Motor neuron (in vitro differentiated cells): ENCODE measurements at places on chromosomes 2 and 18.
A peak's percentile ranks its signal among the peaks of the same experiment; 100 is the strongest.

DNA sequence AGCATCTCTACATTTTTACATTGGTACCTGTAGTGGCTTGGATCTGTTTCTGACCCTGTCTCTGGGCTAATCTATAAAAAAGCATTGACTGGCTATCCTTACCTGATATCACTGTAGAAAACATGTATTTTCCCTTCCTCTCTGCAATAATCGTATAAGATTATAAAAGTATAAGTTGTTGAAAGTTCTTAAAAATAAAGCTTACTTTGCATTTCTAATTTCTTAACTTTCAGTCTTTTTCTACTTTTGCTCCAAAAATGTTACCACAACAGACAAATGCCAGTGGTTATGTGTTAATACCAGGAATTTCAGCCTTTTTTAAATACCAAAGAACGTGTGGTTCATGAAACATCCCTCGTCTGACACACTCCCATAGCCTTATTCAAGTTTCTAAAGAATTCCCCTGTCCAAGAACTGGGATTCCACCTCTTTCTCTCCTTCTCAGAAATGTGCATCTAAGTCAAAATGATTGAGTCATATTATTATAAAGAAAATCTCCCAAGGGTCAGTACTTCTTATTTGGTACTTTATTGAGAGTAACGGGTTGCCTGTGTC is 28.5 kb upstream of the ACKR3 start:
- ATAC-seq: no peak

DNA sequence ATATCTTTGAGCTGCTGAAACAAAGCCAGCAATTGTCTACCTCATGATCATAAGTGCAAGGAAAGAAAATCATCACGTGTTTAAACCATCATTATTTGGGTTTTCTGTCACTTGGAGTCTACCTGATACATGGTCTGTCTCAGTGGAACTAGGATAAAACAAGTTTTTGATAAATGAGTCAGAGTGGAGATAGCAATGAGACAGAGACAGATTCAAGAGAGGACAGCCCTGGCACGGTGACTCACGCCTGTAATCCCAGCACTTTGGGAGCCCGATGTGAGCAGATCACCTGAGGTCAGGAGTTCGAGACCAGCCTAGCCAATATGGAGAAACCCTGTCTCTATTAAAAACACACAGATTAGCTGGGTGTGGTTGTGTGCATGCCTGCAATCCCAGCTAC is 93.8 kb downstream of the PMAIP1 start:
- ATAC-seq: no peak

- ATAC-seq: no peak
These were observed 685.8 kb upstream of the HS6ST1 start for GRCh38 chr2:129004485-129004884.

DNA sequence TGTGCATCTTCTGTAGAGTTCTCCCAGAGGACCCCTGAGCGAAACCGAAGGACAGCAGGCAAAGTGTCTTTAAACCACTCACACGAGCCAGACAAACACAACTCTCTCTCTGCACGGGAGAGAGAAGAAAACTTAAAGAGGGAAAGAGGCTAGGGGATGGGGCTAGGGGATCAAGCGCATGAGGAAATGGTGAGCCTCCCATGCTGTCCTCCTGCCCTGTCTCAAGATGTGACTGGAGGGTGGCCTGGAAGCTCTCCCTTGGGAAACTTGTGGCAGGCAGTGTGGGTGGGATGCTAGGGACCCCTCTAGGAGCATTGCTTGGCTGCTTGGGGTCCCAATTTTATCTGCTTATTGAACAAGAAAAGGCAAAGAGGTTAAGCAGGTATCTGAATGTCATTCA is 44.5 kb downstream of the CYP26B1 start:
- ATAC-seq: no peak

GRCh38 chr2:62307469-62308389 is 111.8 kb downstream of the B3GNT2 start:
- ATAC-seq: no peak

DNA sequence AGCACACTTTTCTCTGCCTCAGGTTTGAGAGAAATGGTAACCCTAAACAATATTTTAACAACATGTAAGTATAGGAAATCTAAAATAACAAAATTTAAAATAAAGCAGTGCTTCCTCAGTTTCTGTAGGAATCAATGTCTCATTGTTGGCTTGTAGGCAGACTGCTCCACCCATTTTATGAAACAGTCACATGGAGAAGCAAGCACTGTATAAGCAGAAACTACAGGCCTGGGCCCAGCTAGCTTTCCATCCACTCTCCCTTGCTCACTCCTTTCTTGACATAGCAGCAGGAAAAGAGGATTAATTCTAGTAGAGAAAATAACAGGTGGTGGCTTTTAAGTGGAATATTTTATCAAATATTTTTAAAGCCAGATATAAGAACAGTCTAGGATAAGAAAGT is 97.2 kb downstream of the PLEKHM3 start:
- ATAC-seq: no peak

- no peak for ATAC-seq
These were observed 4.5 kb upstream of the TOGARAM2 start for GRCh38 chr2:28976584-28976983.

GRCh38 chr2:618422-618990 is 58.7 kb downstream of the TMEM18 start:
- peak; percentile 65 for ATAC-seq

GRCh38 chr2:165745916-165746315 is 48.1 kb downstream of the GALNT3 start:
- peak; percentile 73 for ATAC-seq

DNA sequence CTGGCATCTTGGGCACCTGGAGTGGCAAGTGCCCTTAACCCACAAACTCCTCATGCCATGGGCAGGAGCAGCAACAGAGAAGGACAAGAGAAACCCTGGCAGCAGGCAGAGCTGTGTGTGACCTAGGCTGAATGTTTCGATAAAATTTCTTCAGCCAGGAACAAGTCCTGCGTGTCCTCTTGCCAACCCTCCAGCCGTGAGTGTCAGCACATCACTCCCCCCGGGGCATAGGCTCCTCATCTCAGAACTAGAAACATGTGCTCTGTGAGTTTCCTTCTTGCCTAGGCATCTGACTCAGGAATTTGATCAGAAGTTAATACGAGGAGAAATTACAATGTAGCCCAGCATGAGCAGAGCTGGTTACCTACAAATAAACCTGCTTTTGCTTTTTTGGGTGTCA is 2.2 kb downstream of the ABCG8 start:
- peak; percentile 51 for ATAC-seq

DNA sequence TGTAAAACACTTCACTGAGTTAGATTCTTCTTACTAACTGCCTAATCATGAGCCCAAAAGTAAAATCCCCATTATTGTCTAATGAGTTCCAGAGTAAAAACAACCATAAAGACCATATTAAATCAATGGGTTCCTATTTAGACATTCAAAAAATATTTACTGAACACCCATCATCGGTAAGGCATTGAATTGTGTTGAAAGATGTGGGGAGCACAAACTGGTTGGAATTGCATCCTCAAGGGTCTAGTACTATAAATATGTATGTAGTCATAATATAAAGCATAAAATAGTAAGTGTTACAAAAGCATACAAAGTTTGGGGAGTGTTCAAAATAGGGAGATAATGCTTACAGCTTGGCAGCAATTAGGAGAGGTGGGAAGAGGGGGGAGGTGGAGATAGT is 3.0 kb upstream of the MARCHF4 start:
- no peak for ATAC-seq

DNA sequence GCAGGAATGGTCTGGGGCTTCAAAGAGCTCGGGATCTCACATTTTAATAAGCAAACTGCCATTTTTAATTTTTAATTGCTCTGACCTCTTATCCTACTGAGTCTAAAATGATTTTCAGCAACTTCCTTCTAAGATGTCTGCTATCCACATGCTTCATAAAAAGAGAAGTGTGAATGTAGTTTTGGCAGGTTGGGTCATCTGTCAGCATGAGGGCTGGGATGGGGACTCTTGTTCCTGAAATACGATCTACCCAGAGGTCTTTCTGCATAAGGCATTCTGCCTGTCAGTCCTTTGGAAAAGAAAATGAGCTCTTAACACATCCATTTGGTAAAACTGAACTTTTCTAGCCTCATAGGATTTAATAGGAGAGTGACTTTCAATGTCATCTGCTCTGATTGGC is 252.8 kb upstream of the APCDD1 start:
- ATAC-seq: no peak

- ATAC-seq: no peak
These were observed 27.2 kb upstream of the BBS5 start for GRCh38 chr2:169452080-169452479.

GRCh38 chr18:11994703-11995444 is 13.6 kb downstream of the IMPA2 start:
- ATAC-seq: peak; percentile 30

DNA sequence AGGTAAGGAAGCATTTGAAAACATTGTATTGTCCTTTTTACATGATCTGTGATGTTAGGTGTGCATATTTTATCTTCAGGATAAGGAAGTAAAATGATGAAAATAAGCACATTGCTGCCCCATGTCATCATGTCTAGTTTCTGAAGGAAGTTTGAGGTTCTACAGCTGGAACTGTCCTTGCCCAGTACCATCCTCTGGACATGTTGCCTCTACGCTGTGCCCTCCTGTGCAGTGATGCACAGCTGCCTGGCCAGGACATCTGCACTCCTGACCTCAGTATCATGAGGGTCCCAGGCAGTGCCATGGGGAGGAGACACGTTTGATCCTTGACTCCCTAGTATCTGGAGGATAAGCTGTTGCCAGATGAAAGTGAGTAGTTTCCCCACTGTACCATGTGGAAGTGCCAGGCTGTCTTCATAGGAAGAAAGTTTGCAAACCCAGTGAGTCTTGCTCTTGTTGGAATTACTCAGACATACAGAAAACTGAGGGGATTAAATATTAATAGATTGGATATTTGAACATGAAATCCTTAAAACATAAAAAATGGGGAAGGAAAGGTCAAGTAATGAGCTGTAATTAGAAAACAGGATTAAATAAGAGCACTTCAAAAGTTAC is 9.5 kb downstream of the ALKAL2 start:
- no peak for ATAC-seq

GRCh38 chr2:197615016-197615652 is 60.3 kb downstream of the RFTN2 start:
- no peak for ATAC-seq

GRCh38 chr2:85266146-85267041 is 61.4 kb downstream of the TGOLN2 start:
- ATAC-seq: no peak

DNA sequence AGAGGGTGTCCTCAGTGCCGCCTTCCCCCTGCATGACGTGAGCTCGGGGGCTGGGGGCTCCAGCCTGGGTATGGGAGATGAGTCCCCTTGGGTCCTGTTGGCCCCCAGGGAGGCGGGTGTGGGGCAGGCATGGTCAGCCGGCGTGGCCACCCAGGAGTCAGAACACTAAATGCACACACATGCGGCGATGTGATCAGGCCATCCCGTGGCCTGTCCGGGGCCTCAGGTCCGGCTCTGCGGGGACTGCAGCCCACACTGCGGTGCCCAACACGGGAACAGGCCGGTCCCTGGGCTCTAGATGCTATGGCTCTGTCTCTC is 13.8 kb downstream of the ANO7 start:
- ATAC-seq: no peak

DNA sequence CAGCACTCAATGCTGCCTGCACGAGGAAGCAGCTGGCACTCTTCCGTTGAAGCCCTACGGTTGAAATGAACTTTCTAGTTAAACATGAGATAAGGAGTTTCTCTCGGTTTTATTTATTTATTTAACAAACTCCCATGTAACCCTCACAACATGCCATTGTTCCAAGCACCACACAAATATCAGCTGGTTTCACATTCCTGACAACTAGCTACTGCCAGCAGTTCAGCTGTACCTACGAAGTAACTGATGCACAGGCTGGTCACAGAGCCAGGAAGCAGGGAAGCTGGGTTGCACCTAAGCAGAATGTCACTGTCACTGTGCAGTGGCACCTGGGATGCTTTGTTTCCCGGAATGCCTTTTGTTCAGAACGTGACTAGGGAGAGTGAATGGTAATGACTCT is 18.1 kb downstream of the TIMM21 start:
- no peak for ATAC-seq

DNA sequence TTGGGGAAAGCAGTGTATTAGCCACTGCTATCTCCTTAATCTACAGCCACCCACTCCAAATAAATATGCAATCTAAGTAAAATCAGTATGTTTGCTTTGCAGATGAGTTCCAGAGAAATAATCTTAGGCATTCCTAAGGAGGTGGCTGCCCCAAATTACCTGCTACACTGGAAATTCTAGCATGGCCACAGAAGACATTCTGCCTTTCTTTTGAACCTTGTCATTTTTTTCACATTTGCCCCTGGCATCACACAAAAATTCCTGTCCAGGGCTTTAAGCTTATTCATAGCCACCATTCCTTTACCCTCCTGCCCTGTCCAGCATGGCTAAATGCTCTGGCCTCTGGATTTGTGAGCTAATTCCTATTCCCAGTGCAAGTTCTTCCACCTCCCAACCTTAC is 36.8 kb upstream of the FAM124B start:
- ATAC-seq: no peak

DNA sequence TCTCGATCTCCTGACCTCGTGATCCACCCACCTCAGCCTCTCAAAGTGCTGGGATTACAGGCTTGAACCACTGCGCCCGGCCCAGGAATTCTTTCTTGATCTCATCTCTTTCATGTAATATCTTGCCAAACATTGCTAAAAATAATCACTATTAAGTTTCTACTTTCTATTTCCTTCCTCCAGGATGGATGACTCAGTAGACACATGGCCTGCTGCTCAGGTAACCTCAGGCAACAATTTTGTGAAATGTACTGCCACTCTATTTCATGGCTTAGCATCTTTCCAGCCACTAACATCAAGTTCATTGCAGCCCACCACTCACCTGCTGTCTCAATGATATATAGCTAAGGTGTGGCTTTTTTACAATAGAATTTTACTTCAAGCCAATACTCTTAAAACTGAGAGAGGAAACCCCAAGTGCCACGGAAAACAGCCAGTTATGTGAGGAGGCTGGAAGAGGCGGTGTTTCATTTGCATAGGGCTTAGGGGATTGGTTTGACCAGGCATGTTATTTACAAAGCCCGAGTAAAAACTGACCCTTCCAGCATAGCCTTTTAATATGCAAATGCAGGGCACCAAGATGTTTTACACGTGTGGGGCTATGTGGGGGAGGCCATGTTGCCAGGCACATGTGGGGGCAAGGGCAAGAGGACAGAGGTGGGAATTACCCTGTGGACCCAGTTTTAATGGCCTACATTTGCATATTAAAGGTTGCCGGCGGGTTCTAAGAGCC is 11.3 kb upstream of the SUMO1 start:
- ATAC-seq: peak; percentile 43

DNA sequence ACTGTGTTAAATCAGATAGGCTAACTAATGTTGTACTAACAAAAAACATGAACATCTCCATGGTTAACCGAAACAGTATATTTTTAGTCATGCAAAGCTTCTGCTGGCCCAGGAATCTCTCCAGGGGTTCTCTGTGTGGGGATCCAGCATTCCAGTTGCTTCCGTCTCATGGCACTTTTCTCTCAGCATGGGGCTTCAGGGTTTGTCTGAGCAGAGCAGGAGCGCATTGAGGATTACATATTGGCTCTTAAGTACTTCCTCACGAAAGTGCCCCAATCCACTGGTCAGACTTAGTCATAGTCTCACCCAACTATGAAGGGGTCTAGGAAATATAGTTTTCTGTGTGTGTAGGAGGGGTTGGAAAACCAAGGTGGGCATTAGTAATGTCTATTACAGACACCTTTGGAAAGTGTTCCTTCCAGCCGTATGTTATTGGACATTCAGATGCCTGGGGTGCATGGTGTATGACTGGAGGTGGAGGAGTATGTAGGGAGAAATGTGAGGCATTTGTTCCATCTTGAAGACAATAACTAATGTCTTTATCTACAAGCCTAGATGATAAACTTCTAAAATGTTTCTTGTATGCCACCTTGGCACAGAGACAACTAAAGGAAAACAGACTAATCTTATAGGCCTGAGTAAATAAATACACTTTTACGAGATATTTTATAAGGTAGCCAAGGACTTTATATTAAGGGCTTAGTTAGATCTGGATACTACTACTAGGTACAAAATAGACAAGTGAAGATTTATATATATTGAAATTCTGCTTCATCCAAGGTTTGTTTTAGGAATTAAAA is 123.8 kb upstream of the ZEB2 start:
- no peak for ATAC-seq
